ENCODE measurements at places on chromosomes 12 and 14.

DNA sequence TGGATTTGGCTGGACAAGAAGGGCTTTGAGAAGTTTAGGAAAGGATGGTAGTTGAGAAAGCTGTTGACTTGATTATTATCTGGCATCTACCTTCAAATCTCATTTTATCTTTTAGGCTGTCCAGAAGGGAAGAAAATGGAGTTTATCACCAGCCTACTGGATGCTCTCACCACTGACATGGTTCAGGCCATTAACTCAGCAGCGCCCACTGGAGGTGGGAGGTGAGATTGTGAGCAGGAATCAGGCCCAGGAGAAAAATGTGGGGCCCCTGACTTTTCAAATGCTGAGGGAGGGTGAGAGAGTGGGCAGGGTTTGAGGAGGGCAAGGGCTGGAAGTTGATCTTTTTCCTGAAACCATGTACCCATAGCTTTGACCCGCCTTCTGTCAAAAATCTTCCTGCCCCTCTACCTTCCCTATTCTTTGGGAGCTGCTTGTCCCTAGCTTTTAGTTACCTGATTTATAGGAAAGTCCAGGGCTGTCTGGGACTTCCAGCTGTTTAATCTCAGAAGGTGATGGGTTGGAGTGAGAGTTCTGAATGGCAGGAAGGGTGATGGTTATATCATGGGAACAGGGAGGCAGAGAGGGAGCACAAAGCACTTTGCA is 134.2 kb downstream of the SMOC1 start:
- DNase-seq: no peak

DNA sequence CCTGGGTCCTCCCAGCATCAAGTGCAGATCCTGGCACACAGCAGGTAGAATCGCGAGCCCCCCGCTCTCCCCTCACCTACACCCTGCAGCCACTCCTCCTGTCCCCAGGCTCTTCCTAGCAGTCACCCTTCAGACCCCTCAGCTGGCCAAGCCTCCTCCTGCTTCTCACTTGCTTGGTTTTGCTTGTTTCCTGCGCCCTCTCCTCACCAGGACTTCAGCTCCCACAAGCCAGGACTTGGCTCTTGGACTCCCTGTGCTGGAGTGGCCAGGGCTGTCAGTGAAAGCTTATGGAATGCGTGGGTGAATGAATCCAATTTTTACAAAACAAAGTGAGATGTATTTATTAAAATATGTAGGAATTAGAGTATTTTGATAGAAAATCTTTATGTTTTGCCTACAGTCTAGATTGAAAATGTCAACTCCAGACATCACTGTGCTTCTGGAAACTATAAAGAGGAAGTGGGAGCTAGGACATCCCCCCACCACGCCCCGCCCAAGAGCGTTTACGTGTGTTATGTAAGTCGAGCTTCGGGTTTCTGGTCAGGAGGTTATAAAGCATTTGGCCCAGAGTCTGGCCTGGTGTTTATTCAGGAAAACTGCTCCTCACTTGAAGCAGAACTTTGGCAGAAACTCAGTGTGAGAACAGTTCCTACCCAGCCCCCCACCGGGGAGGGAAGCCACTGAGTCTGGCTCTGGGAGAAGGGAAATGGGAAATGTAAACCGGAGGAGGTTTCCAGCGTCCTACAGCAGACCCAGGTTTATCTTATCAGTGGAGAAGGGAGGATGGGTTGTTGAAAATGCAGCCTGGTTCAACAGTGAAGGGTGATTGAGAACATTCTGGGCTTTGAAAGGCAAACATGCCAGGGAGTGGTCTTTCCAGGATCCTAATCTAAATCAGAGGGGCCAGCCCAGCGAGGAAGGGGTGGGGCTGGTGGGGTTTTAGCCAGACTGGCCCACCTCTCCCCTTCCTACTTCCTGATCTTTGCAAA is 8.8 kb downstream of the ALDH2 start:
- DNase-seq: no peak

DNA sequence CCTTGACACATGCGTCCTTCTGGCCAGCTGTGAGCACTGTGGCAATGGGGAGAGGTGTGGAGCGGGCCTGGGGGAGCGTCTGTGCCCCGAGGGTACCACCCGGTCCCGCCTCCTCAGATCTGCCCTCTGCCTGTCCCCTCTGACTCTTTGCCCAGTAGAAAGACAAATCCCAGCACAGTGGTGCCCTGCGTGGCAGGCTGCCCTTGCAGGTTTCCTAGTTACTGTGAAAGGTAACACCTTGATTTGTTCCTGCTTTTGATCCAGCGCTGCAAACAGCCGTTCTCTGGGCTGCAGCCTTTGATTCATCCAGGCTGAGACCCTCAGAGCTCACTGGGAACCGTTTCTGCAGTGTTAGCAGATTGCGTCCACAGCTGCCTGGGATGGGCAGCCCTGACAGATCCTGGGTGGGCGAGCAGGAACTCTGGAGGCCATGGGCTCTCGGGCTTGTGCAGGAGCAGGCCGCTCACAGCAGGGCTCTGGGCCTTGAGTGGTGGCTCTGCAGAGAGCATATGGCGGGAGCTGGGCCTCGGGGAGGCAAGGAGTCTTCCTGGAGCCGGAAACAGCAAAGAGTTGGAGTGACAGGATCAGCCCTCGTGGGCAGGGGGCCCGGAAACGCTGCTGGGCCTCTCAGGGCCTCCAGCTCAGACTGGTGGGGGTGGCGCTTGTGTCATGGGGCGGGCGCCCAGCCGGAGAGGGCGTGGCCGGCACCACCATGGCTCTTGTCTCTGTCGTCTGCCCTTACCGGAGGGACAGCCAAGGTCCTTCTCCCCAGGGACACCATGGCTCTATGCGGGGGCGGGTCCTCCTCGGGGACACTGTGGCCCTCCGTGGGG is 16.6 kb downstream of the FBRSL1 start:
- DNase-seq: no peak

GRCh38 chr14:23299211-23299957 is 3.3 kb downstream of the PPP1R3E start:
- no peak for DNase-seq

GRCh38 chr12:42704340-42704739 is 114.8 kb upstream of the PRICKLE1 start:
- DNase-seq: no peak
